Stimulated activated CD8-positive, alpha-beta memory T cell treated with anti-CD3 and anti-CD28 coated beads, Interleukin-15, amount 100 ng/mL, for 48 hours (primary cell): ENCODE measurements at places on chromosomes 7 and 10.

- DNase-seq: no peak
These were observed 154.9 kb downstream of the ZMYND11 start for GRCh38 chr10:290026-290725.

GRCh38 chr10:32960022-32960421 lies 2.0 kb upstream of the ITGB1 start:
- DNase-seq: no peak

DNA sequence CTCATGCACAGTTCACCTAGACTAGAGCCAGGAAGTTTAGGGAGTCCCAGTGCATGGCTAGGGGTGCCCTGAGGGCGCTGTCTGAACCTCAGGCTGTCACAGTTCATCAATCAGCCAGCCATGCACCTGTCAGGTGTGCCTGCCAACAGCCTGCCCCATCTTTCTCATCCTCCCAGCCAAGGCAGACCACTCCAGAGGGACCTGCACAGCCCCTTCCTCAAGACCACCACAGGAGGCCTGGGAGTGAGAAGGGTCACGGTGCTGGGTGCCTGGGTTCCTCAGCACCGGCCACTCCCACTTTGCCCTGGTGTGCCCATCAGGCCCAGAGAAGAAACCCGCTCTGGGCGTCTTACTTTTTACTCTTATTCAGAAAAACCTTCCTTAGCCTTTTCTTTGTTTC lies 8.4 kb downstream of the ATP6V1F start:
- DNase-seq: no peak

DNA sequence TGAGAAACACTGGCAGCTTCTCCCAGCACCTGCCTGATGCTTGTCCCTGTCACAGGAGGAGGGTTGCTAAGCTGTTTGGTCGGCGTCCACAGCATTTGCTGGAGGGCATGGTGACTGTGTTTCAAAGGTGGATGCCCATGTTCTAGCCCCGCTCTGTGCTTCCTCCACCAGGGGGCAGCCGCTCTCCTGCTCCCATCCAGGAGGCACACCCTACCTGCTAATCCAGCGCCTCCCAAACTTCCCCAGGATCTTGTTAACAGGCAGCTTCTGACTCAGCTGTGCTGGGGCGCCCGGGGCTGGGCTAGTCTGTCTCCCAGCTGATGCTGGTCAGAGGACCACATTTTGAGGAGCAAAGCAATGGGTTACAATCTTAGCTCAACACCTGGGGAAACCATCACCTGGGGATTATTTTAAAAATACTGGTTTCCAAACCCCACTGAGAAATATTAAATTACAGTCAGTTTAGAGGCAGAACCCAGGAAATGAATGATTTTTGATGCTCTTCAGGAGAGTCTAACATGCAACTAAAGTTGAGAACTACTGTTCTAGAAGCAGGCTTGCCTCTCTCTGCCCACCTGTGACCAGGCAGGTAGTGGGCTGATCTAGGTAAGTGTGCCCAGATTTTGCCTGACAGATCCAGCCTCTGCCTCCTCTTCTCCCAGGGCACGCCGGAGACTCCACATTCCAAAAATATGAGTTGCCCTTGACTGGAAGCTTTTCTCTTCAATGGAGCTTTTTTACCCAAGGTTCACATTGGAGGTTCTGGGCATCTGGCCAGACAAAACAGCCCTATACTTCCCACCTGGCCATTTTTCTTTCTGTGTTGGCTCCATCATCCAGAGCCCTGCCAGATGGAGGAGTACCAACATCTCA lies 92.7 kb upstream of the GPR26 start:
- DNase-seq: peak; percentile 14

DNA sequence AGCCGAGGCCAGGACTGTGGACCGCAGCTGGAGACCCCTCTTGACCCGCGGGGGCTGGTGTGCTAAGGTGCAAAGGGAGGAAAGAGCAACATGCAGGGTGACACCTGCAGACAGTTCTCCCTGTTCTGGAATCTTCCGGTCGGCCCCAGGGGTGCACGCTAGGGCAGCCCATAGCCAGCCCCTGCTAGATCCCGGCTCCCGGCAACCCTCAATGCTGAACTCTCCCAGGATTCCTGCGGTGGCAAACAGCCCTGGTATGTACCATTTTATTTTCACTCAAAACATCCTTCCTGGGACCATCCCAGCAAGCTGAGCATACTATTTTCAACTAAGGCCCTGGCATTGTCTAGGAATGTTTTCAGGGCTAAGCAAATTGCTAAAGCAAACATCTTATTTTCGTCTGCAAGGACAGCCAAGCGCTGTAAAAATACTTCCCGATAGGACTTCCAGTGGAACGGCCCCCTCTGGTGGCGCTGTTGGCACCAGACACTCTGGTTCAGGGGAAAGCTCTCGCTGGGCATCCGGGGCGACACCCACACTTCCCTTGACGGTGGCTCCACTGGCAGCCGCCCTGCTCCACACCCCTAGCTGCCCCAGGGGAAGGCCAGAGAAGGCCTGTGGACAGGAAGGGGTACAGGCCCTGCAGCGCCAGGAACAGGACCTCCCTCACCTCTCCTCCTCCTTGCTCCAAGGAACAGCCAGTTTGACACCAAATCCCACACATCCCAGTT lies 99.4 kb downstream of the CTBP2 start:
- DNase-seq: peak; percentile 17

- DNase-seq: no peak
These were observed 25.8 kb upstream of the FAM13C start for GRCh38 chr10:59387951-59388670.

DNA sequence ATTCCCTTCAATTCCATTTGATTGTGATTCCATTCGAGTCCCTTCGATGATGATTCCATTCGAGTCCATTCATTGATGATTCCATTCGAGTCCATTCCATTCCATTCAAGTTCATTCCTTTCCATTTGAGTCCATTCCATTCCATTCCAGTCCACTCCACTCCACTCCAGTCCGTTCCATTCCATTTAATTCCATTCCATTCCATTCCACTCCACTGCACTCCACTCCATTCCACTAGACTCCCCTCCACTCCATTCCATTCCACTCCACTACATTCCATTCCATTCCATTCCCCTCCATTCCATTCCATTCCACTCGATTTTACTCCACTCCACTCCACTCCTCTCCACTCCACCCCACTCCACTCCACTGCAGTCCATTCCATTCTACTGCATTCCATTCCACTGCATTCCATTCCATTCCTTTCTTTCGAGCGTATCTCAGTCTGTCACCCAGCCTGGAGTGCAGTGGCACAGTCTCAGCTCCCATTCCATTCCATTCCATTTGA lies 115.7 kb downstream of the ZNF92 start:
- DNase-seq: no peak
